ENCODE measurements at places on chromosomes 7 and 10.

DNA sequence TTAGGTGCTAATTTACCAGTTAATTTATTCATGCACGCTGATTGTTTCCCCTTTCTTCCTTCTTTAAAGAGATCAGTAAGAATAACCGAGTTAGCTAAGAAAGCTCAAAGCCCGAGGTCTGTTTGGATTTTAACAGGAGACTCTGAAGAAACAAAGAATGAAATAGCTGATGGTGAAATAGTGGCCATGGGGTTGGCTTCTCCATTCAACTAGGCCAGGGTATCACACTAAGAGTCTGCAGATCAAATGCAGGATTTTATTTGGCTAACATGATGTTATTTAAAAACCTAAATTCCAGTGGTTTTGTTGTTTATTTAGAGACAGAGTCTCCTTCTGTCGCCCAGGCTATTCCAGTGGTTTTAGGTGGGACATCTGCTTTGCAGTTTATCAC is 65.2 kb upstream of the SYPL1 start:
- DNase-seq: no peak

GRCh38 chr10:44261710-44262455 is 123.0 kb downstream of the CXCL12 start:
- no peak for DNase-seq

DNA sequence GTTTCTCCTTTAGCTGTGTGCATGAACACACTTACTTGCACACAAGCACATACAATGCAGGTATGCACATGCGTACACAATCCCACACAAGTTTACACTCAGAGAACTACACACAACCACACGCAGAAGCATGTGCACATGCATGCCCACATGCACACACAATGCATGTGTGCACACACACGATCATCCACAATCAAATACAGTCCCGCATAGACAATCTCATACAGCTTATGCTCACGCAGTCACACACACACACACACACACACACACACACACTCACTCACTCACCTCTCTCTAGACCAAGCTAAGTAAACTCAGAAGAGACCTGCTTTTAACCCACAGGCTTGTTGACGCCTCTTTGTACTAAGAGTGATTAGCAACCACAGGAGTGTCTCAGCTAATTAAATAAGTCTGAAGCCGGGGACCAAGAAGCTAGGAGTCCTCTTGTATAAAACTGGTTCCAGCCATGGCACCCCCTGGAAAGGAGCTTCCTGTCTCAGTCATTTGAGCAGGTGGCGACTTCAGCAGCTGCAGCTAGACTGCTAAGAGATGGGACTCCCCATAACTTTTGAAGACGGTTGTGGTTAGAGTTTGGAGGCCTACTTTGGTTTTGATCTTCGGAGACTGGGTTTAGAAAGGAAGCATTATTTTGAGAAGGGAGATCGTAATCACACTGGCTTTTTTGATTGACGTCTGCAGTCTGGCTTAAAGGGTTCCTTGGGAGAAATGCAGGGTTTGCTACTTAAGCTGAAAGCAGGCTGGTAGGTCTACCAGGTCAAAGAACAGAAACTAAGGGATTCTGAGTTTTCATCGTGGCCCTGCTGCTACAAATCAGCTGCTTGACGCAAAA is 82.3 kb upstream of the ADRB1 start:
- DNase-seq: no peak

DNA sequence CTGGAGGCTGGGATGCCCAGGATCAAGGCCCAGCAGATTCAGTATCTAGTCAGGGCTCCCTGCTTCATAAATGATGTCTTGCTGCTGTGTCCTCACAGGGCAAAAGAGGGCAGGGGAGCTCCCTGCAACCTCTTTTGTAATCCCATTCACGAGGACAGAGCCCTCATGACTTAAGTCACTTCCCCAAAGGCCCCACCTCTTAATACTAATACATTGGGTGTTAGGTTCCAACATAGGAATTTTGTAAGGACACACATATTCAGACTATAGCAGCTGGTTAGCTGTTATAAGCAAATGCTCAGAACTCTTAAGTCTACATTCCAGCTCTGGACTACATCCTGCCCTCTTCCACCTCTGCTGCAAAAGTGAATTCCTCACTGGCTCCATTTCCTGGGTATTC is 63.0 kb downstream of the VOPP1 start:
- DNase-seq: no peak

DNA sequence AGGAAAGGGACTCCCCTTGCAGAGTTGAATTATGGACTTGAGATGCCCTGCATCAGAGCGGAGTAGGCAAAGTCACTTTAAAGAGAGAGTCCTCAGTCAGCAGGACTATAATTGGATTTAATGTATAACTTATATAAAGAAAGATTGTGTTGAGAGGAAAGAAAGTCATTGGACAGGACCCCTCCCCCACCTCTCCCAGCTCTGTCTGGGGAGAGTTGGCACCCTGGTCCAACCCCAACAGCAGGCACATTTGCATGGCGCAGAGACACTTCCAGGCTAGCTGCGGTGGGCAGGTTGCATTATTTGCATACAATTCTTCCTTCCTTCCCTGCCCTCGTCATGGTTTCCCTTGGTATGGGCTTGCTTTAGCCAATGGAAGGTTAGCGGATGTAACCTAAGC is 46.1 kb upstream of the NPTX2 start:
- no peak for DNase-seq

DNA sequence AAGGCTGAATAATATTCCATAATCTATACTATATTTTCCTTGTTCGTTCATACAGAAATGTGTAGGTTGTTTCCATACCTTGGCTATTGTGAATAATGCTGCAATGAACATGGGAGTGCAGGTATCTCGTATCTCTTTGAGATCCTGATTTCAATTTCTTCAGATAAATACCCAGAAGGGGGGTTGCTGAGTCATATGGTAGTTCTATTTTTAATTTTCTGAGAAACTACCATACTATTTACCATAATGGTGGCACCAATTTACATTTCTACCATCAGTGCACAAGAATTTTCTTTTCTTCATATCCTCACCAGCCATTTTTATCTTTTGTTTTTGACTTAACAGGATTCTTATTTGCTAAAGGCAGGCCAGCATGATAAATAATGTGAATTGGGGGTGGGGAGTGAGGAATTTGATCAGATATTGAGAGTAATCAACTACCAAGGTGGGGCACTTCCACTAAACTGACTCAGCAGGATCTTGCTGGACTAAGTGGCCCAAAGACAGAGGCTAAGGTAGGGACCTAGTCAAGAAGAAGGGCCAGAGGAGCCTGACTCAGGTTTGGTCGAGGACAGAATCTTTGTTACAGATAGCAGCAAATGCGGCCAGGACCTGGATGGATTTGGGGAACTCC is 21.5 kb upstream of the CCSER2 start:
- no peak for DNase-seq

DNA sequence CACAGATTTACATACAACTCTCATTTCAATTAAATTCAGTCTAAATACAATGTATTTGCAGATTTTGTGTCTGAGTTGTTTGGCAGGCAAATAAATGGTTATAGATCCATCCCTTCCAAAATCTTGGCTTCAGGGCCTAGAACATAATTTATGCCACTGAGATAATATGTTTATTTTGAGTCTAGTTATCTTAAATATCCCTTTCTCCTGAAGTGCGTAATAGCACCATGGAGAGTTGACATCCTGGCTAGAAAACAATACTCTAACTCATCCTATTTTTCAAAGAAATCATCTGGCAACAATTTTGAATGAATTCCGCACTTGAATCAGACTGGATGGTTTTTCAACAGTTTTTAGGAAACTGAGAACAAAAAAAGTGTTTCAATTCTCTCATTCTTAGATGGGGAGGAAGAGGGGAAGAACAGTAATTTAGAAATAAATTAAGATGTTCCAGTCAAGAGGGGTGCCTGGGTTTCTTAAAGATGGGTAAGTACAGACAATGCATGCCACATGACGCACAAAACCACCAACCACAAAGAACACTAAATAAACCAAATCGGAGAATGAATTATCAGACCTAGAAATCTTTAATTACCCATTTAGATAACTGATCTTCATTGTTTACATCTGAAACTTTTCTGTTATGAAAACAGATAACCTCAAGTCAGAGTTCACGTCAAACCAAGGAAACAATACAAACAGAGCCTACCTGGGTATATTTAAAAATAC is 228.7 kb upstream of the PTN start:
- DNase-seq: no peak

GRCh38 chr7:107213193-107213788 is 44.5 kb downstream of the HBP1 start:
- DNase-seq: no peak

DNA sequence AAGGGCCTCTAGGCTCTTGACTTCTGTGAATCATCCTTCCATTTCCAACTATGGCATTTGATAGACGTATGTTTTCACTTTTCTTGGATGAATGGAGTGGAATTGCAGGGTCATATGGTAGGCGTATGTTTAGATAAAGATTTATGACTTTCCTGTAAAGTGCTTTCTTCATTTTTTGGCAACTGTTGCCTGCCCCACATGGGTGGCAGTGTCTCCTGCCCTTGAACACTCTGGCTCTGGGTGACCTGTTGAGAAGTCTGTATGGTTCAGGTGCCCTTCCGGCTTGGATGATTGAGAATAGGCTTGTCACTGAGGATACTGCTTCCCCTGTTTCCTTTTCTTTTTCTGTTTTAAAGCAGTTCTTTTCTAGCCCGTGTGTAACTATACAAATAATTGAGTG is 23.1 kb downstream of the RET start:
- DNase-seq: no peak

- DNase-seq: no peak
Observed at GRCh38 chr10:33248638-33249037, 85.8 kb downstream of the NRP1 start.

DNA sequence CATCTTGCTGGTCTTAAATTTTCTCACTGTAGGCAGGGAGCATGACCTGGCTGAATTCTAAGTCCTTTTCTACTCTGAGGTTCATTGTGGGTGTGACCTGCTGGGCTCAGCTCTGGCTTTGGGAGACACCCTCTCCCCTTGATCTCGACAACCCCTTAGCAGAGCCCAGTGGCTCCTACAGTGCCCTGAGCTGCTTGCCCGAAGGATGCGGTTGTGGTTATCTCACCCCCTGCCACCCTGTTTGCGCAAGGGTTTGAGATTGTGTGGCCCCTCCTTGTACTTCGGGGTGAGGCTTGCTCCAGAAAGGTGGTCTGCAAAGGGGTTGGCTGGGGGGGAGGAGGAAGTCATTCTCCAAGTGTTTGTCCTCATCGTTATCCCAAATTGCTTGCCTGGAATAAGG is 55.3 kb downstream of the TCF7L2 start:
- no peak for DNase-seq

- DNase-seq: no peak
Observed at GRCh38 chr10:5518143-5518542, 6.6 kb upstream of the CALML3 start.

DNA sequence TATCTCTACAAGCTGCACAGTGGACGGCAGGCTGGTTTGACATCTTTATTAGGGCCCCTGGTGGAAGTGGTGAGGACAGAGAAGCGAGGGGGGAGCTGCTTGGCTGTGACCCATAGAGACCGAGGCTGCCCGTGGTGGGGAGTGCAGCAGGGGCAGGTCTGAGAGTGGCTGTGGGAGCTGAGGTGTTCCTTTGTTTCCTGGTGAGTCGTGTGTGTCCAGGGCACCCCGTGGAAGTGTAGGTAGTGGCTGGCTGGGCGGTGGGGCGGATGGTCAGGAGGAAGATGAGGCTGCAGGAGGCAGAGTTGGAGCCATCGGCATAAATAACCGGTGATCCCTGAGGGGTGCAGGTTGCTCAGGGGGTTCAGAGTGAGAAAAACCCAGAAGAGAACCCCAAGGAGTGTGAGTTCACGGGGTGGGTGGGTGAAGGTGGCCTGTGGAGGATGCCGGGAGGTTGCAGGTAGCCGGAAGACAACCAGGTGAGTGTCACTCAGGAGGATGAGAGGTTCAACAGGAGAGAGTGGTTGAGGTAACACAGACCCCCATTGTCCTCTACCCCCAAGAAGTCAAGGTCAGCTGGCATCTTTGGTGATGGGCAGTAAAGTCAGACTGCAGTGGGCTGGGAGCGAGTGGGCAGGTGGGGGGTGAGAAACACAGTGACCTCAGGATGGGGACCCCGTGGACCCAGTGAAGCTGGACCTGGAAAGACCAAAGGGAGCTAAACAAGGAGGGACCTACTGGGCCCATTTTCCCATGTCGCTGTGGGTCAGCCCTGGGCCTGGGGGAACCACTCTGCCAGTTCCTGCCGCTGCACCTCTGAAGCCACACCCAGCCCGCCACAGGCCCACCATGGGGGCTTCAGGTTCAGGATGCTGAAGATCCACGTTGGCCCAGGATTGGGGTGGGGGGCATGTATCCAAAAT is 7.8 kb downstream of the ATP6V0E2 start:
- DNase-seq: no peak

GRCh38 chr10:5284311-5285057 is 80.3 kb upstream of the UCN3 start:
- DNase-seq: no peak

DNA sequence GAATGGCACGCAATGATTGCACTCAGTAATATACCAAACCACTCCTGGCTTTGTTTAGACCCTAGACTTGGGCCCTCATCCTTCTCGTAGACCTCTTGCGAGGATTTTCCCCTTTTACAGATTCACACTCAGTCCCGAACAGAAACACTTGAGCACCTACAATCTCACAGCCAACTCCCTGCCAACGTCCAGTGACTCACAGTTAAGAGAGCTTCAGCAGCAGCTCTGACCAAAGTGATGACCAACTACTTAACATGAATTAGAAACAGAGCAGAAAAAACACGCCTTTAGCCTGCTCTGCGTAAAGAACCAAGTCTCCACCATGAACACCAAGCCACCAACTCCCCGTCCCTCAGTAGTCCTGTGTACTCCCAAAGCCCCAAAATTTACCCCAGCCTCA is 2.2 kb downstream of the DNAJC30 start:
- DNase-seq: no peak

- peak; percentile 19 for DNase-seq
Observed at GRCh38 chr7:44489955-44490350, 505 bp downstream of the NUDCD3 start.

DNA sequence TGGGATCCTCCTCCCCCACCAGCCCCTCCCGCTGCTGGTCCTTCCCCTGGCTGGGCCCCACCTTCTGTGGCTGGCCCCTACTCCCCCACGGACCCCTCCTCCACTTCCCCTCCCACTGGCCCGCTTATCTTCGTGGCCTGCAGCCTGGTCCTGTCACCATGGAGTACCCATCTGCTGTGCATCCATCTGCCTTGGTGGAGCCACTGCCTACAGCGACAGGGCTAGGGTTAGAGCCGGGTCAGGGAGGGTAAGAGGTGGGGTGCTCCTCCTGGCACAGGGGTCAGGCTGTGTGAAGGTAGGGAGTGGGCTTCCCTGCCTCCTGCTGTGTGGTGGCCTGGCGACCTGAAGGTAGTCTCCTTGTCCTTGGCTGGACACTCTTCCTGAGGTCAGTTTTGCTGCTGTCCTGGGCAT is 5.2 kb downstream of the ADCY1 start:
- DNase-seq: no peak

DNA sequence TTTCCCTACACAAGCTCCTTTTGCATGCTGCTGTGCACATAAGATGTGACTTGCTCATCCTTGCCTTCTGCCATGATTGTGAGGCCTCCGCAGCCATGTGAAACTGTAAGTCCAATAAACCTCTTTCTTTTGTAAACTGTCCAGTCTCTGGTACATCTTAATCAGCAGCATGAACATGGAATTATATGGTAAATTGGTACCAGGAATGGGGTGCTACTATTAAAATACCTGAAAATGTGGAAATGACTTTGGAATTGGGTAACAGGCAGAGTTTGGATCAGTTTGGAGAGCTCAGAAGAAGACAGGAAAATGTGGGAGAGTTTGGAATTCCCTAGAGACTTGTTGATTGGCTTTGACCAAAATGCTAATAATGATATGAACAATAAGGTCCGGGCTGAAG is 181.8 kb downstream of the GPR158 start:
- no peak for DNase-seq

Measured in stimulated activated CD8-positive, alpha-beta memory T cell treated with anti-CD3 and anti-CD28 coated beads, Interleukin-7, amount 100 ng/mL, for 24 hours (primary cell).